Ammon's horn (tissue), 1 donor: ENCODE measurements at places on chromosomes 16 and 17.

GRCh38 chr16:49130397-49130796 is 151.2 kb downstream of the CBLN1 start:
- DNase-seq, result no peak

GRCh38 chr17:21100636-21101035 is 26.1 kb upstream of the DHRS7B start:
- no peak for DNase-seq

DNA sequence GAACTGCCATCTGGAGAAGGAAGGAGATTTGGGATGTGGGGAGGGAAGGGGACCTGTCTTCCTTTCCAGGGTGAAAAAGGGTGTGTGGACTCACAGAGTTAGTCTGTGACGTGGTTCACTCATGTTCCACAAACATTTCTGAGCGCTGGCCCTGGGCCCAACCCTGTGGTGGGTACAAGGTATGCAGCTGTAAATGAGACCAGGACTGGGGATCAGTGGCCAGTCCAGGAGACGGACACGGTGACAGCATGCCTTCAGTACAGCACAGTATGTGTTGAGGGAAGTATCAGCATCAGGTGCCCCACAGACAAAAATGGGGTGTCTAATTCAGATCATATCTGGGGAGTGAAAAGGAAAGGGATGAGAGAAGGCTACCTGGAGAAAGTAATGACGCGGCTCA is 5.5 kb upstream of the EPX start:
- no peak for DNase-seq

DNA sequence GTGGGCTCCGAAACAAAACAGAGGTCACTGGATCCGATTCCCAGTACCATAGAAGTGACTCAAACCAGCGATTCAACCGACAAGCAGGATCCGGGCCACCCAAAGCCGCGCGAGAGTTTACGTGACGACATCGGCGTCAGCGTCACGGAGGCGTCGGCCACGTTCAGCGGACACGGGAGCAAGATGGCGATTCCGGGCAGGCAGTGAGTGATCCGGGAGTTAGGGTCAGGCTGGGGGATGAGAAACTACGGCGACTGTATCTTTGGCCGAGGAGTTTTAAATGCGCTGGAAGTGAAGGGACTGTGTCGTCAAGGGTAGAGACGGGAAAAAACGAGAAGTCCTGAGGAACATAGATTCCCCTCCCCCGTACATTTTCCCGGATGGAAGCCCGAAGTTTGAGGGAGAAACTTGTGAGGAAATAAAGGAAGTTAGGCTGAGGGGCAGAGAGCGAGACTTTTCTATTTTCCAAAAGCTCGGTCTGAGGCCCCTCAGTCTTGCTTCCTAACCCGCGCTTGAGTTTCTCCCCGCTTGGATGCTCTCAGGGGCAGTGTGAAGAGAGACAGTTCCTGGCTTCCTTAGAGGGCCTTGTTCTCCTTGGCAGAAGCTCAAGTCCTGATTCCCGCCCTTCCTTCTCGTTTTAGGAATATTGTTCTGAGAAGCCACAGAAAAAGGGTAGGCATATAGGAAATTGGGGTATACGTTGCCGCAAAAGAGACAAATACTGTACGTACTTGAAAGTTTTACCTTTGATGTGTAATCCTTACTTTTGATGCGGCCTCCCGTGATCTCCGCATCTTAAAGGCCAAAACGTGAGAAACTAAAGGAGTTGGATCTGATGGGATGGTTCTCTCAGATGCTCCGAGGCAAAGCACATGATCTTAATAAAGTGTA is at the start of gene NSRP1:
NSRP1 (plus strand) TSS at position 156 of the 891 bp plus-strand sequence; CDS start at position 184, 28 bp downstream.
- DNase-seq, result peak; percentile 96

DNA sequence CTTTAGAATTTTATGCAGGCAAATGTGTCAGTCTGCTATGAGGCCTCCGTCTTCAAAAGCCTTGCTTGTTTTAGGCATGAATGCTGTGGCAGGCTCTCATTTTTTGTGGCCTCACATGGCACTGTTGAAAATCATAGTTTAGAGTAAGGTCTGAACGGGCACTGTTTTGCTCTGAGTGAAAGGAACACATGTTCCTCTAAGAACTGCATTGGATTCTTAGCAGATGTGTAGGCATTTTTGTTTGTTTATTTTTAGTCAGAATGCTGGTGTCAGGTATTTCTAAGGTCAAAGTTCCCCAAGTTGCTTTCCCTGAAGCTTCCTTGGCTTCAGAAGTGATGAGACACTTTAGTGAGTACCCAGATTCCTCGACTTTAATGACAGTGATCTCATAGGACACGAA is 173.7 kb downstream of the HS3ST3B1 start:
- no peak for DNase-seq

DNA sequence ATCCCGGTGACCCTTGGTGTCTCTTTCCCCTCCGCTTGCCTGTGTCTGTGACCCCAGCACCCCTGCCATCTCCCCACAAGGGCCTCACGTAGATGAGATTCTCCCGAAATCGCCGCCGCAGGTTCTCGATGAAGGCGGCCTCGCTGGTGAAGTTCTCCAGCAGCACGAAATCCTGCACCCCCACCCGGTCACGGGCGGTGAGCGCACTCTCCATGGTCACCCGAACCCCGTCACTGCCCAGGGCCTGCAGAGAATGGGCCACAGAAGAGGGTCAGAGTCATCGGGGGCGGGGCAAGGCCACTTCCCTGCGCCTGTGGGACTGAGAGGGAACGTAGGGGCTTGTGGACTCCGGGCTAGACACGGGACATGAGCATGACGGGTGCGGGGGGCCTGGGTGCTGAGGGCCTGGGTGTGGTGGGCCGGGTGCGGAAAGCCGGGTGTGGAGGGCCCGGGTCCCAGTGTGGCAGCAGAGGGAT is 8.4 kb downstream of the MYO1C start:
- DNase-seq, result no peak

DNA sequence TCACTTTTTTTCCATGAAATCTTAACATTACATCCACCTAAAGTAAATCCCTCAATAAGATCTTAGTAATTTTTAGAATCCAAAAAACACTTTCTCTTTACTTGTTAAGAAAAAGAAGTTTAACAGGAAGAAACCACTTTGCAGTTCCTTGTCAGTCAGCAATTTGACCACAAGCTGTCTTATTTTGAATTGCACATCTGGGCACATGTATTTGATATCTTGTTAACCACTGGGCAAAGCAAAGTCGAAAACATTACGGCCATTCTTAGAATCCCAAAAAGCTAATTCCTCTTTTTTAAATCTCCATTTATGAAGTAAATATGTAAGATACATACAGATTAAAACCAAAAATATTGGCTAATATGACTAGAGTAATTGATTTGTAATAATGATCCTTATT is 1.1 kb downstream of the ABCA10 start:
- DNase-seq, result no peak

DNA sequence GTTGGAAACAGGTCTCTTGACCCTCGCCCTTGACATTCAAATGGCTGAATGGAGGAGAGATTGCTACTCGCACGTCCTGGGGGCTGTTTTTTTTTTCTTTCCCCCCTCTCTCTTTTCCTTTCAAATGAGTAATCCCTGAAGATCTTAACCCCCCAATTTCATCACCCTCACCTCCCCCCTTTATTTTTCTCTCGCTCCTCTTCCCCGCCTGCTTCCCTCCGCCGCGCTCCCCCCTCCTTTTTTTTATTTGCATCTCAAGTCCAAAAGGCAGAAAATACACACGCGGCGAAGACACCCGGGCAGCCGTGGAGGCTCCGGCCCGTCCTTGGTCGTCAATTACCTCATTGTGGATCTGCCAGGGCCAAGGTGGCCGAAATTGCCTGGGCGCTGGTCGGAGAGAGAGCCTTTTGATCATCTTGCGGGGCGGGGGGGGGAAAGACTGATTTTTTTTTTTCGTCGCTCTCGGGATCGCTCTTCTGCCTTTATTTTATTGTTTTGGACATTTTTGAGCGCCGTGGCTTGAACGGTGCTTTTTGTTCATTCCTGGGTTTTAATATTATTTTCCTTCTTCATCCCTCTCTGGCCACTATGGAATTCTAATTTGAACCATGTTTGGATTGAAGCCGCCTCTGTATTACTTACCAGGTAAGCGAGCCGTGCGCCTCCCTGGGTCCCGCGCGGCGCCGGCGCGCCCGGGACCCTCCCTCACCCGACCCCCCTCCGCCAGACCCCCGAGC is 57.2 kb upstream of the GSE1 start:
- no peak for DNase-seq

GRCh38 chr16:65409510-65409909 is 287.6 kb upstream of the CDH11 start:
- DNase-seq, result no peak

DNA sequence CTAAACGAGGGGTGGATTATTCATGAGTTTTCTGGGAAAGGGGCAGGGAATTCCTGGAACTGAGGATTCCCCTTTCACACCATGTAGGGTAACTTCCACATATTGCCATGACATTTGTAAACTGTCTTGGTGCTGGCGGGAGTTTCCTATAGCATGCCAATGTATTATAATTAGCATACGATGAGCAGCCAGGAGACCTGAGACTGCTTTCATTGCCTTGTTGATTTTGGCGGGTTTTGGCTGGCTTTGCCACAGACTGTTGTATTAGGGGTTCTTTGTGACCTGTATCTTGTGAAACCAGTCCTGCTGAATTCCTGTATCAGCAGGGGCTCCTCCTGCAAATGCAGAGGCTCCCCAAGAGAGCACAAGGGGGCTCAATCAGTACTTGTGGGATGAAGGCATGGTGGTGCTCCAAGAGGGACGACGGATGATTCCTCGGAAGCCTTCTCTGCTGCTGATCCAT is 104.4 kb upstream of the CACNG5 start:
- no peak for DNase-seq

- no peak for DNase-seq
These were observed 729 bp downstream of the DDX28 start for GRCh38 chr16:68022278-68022727.

DNA sequence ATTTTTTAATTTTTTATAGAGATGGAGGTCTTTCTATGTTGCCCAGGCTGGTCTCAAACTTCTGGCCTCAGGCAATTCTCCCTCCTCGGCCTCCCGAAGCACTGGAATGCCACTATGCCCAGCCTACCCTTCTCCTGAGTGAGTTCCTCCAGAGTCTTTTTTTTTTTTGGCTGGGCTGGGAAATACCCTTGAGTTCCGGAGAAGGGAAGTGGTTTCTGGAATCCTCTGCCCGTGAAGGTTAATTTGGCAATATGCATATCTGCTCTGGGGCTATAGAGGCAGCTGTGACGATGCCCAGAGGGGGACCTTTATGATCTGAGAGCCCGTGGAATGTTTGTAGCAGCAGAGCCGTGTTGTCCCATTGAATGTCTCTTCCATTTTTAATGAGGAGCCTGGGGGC is 217.5 kb downstream of the RBFOX1 start:
- no peak for DNase-seq

DNA sequence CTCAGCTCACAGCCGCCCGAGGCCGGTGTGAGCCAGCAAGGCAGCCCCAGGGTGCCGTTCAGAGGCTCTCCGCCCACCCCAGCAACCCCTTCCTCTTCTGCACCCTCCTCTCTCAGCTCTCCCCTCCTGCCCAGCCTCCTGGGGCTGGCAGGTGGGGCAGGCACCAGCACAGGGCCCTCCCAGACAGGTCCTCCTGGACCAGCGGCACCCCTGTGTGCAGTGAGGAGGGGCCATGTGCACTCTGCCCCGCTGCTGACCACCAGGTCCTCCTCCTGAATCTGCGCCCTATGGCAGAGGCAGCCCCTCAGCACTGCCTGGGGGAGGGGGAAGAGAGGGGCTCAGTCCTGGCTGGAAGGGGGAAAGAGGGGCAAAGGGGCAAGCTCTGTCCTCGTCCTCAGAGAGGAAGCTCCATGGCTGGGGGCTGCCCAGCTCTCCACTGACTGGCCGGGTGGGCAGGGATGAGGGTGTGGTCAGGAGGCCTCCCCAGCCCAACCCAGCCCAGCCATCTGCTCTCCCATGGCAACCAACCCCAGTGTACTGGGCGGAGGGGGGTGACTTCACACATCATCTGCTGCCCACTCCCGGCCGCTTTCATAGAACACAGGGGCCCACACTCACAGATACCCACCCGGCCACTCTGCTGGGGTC is 5.4 kb upstream of the BCAR1 start:
- DNase-seq, result no peak

GRCh38 chr17:859824-860195 is 77.7 kb downstream of the MRM3 start:
- no peak for DNase-seq

DNA sequence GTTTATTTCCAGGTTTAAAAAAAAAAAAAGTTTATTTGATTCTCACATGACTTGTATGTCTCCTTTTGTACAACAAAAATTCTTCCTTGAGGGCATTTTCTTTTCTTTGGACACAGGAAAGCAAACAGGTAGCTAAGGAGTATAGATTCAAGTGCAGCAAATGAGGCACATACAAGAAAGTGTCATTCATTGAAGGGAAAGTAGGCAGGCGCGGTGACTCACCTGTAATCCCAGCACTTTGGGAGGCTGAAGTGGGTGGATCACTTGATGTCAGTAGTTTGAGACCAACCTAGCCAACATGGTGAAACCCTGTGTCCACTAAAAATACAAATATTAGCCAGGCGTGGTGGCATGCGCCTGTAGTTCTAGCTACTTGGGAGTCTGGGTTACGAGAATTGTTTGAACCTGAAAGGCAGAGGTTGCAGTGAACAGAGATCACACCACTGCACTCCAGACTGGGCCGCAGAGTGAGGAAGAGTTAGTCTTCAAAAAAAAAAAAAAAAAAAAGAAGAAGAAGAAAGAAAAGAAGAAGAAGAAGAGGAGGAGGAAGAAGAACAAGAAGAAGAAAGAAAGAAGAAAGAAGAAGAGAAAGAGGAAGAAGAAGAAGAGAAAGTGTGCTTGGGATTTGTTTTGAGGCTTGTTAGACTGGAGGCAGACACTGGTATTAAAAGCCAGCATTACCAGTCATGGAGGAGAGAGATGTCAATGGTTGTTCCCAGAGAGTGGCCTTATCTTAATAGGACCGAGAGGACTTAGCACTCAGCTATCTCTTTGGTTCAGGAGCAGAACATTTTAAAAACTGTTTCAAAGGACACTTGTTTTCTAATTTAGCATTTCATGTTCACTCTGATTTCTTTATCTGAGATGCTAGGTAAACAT is 19.7 kb downstream of the GINS3 start:
- DNase-seq, result no peak

DNA sequence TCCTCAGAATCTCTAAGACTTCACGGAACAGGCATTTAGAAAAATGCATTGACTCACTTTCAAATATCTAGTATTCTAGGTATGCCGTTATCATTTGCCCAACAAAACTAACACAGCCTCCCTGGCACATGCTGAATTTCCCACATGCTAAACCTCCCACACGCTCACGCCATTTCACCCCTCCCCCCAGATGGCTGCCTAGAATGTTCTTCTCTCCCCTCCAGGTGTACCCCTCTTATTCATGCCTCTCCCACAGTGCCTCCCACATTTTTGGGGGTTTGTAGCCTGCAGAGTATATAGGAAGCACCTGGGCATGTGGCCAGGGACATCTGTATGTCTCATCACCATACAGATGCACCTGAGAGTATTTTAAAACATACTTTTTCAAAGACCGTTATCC is 38.2 kb upstream of the ICAM2 start:
- DNase-seq, result no peak

DNA sequence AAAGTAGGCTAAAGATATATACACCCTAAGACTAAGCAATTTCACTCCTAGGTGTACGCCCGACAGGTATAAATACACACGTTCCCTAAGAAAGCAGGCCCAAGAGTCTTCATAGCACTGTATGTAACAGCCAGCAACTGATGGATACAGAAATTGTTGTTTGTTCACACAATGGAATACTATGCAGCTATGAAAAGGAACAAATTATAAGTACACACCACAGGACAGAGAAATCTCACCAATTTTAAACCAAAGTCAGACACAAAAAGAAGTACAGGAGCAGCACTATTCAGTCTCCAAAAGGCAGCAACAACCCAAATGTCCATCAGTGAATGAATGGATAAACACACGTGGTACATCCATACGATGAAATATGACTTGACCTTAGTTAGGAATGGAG is 106.1 kb downstream of the LITAF start:
- DNase-seq, result no peak

- no peak for DNase-seq
These were observed 1.8 kb downstream of the CACNB1 start for GRCh38 chr17:39195568-39196160.
